K562 (cell line): ENCODE measurements at places on chromosomes 5 and 9.

DNA sequence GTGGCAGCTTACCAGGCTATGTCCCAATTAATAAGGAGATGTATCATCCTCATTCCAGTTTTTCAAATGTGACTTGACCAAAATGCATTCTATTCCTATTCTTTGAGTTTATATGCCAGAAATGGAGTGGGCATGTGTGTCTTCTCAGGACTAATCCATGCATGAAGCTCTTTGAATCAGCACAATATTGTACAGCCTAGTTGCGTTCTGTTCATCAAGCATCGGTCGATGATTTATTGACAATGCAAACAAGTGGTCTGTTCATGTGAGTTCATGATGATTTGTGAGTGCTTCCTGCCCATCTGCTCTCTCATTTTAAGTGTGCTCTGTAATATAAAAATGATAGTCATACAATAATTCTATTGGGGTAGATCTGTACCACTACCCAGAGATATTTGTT lies 48.3 kb downstream of the PALM2AKAP2 start:
- no peak for DNase-seq

- DNase-seq: no peak
Measured at GRCh38 chr9:123922431-123922830, 7.5 kb downstream of the DENND1A start.

- peak; percentile 75 for DNase-seq
Measured at GRCh38 chr9:137300567-137301080, 1.4 kb downstream of the NRARP start.

- DNase-seq: no peak
Measured at GRCh38 chr5:153796527-153796926, 242.2 kb downstream of the FAM114A2 start.

GRCh38 chr5:82208371-82208770 lies 69.8 kb downstream of the RPS23 start:
- no peak for DNase-seq
